ENCODE measurements at places on chromosomes 3 and 15.
A peak's percentile ranks its signal among the peaks of the same experiment; 100 is the strongest.

DNA sequence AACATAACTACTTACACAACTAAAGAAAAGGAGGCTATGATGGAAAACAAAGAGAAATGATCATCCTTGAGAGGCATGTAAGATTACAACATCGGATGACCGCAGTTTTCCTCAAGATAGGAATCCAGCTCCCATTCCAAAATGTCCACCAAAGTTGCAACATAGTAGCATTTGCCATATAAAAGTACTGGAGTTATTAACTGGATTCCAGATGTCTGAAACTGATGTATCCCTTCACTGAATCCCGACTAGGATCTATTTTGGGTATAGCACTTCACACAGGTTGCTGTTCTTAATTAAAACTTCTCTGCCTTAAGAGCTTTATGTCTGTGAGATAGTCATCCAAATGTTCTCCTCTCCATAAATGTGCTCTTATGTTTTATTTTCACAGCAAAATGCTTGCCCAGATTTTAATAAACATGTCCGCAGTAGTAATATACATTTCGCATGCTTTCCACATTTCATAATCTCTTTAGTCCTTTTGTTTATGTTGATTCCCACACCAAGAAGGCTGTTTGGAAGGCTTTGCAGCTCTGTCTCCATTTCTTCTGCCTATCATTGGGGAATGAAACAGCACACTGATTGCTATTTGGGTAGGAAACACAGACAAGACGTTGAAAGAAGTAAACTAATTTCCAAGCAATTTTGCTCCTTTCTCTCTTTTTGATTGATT lies 716.5 kb upstream of the CFAP20DC start:
- peak; percentile 26 for DNase-seq

DNA sequence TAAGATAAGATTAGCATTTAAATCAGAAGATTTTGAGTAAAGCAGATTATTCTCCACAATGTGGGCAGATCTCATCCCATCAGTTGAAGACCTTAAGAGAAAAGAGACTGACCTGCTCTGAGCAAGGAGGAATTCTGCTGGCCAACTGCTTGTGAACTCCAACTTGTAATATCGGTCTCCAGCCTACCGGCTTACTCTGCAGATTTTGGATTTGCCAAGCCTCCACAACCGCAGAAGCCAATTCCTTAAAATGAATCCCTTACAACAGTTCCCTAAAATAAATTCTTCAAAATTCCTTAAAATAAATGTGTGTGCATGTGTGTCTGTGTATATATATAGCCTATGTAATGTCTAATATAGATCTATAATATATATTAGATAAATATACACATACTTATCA lies 107.4 kb upstream of the KLF13 start:
- no peak for DNase-seq

DNA sequence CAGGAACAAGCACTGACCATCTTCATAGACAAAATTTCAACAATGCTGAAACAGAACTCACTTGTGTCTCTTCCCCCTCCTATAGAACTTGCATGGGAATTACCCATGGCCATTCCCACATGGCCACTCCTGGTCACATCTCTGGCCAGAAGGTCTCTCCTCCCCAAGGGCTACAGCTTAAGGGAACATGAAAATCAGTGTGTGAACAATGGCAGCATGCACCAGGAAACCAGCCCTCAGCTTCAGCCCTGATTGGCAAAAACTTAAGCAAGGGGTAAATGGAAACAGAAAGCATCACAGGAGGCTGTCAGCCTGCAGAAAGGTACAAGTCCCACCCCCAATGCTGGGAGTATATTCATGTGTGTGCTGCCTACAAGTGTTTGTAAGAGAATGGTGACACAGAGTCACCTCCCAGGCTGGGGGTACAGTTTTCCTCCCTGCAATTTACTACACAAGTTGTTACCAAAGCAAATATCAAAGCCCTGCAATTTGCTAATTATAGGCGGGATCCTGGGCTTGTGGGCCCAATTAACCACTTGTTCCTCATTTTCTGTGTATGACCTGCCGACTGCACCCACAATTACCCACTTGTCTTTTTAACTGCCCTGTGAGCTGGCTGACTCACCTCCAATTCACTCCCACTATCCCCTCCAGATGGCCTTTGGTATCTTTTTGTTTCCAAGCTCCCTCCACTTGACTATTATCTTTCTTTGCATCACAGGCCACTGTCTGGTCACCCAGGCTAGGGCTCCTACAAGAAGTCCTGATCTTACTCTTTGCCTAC lies 84.4 kb upstream of the HES1 start:
- no peak for DNase-seq

GRCh38 chr3:14397531-14397930 lies 4.9 kb upstream of the SLC6A6 start:
- DNase-seq, result no peak

GRCh38 chr15:32794973-32795372 lies 77.2 kb downstream of the GREM1 start:
- DNase-seq, result no peak

DNA sequence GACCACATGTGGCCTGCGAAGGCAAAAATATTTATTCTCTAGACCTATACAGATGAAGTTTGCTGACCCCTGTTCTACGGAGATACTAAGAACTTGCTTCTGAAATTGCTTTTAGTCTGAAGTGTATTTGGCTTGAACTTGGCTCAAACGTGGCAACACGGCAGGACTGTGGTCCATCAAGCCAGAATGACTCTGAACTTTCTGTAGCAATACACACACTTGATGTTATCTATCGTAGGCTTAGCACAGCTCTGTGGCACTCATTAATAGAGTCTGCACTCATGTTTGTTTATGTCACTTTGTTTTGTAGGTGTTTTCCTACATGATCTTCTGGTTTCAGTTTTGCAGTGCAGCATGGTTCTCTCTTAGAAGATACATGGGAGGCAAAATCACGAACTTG lies 298.1 kb downstream of the ADAMTS17 start:
- no peak for DNase-seq

GRCh38 chr3:172397716-172398405 lies 50.4 kb downstream of the GHSR start:
- DNase-seq, result no peak

DNA sequence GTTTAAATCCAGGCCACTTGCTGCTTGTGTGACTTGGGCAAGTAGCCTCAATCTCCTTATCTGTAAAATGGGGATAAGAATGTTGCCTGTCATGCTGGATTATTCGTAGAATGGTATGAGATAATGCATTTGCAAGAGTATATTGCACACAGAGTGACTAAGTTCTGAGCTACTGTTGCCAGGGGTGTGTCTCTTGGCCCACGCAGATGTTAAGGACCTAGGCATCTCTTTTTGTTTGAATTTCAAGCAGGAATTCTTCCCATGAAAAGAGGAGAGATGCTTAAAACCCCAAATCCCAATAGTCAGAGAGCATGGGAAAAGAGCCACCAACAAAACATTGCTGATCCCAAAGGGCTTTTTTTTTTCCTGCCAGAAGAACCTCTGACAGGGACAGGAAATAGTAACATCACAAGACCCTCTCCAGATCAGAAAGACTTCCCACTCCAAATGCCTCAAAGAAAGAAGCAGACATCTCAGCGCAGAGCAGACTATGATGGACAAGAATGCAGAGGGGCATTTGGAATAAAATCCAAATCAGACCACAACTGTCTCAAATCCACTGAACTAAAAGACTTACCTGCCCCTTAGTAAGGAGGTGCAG lies 90.5 kb downstream of the MRPL46 start:
- no peak for DNase-seq

GRCh38 chr3:139236336-139236735 lies 107.5 kb upstream of the MRPS22 start:
- DNase-seq, result no peak

DNA sequence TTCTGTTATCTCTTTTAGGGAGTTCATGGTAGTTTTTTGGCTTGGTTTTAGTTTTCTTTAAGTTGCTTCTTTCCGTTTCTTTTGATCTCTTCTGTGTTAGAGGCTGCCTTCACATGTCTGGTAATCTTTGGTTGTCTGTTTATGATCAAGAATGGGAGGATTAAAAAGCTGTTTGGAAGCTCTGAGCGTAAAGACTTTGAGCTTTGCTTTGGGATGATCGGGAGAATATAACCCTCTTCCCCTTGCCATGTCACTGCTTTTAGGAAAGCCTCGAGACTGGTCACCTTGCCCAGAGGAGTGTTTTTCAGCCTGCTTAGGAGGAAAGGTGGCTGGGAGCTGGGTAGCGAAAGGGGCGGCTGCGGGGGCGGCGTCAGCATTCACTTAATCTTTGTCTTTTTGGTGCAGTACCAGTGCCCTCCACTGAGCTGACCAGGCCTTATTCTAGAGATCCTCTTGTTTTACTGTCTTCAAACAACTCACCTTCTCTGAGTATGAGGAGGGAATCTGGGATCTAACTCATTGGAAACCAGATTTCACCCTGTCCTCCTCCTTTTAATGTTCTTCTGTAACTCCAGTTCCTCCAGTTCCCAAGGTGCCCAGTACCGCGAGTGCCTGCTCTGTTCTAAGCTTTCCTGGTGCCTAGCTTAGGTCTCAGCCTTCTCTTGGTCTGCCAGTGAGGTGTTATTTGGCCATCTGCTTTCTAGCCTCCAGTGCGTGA lies 15.5 kb downstream of the TATDN2 start:
- peak; percentile 39 for DNase-seq

Data from large intestine (tissue), 12 donors.